ENCODE measurements at places on chromosomes 3 and 15.

- DNase-seq, result no peak
These were observed 10.5 kb upstream of the RLBP1 start for GRCh38 chr15:89231832-89232231.

DNA sequence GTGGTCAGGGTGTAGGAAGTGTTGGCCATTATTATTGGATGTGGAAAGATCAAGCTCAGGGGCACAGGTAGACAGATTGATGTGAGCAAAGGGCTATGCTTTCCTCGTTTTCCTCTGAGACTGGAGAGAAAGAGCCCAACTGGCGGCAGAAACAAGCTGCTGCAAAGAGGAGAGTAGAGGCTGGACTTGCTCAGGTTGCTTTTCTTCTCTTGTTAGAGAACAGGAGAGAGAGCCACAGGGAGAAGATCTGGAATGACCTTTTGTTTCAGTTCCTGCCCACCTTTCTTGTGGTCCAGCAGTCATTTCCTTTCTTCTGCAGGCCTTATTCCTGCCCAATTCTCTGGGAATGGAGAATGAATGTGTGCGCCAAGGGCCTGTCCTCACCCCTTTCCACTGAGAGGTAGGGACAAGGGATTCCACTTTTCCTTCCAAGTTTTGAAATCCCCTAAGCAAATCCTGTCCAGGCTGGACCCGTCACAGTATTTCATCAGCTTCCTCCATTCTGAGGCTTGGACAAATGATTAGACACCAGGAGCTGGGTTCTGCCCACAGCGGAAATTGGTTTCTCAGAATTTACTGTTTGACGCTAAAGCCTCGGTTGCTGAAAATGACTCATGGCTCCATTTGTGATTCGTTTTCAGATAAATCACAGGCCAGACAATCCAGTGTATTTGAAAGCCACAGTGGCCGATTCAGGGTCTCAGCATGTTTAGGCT is 16.1 kb downstream of the ZNF80 start:
- no peak for DNase-seq

DNA sequence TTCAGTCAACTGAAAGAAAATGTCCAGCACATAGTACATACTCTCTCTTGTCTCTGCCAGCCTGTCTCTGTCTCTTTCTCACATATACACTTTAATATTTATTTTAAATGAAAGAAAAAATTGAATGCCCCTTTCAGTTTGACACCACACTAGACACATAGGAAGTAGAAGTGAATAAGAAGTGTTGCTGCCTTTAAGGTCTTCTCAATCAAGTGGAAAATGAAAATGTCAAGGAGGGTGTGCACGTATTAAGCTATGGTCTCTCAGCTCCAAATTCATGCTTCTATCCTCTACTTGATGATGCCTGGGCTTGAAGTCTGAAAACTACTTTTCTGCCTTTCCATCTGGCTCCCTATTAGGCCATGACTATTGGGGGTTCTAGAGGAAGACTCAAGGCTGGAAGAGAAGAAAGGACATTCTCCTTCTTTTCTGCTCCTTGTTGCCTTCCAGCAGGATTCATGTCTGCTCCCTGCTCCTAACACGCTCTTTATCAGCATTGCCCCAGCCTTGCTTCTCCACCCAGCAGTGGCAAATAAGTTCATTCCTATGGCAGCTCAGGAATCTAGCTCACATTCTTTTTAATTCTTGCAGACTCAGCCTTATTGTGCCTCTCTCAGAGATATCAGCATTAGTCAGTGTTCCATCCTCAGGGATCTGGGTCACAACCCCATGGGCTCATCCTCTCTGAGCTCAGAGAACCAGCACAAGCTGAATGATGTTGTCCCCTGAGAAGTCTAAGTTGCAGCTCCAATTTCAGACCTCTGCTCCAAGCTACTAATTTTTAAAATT is 609.1 kb upstream of the GRM7 start:
- no peak for DNase-seq

DNA sequence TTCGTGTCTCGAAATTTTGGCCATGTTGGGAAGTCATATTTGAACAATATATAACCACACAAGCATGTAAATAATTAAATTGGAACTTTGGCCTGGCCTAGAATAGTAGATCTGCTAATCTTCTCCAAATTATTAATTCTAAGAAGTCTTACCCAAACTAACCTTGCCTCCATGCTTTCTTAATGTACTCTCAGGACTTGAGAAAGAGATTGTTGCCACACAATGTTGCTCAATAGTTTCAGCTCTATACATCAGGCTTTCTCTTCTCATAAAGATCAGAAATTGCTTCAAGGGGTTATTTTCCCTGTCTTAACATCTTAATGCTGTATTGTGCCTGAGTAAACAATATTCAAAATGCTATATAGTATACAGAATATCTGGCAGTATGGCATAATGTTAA is 202.7 kb upstream of the LRIG1 start:
- no peak for DNase-seq

DNA sequence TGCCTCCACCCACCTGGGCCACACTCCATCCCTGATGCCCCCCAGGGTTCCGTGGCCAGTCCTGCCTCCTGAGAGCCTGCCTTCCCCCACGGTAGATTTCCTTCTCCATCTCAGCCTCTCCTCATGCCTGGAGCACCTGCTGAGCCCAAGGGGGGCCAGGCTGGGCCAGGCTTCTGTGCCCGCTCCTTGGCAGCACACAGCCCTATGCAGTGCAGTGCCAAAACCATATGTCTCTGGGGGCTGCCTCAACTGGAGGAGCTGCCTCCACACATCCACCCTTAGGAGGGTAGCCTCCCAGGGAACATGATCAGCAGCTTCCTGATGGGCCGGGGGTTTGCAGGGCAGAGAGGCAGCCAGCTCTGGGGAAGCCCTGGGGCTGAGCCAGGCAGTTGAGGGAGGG is 24.6 kb upstream of the GATA2 start:
- DNase-seq, result no peak

DNA sequence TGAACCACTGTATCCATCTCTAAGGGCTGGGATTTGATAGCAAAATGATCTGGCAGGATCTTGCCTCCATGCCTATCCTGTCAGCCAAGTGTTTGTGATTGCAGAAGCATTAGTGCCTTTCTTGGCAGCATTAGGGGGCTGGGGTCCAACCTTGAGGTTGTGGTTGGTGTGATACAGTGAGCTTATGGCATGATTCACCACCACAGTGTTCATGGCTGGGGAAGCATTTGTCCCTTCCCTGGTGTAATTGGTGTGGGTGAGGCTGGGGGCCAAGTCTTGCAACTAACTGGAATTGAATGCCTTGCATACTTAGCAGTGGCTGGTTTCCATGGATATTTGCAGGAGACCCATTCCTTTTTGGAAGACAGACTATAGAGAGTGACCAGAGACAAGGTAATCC is 271.0 kb upstream of the TBL1XR1 start:
- DNase-seq, result no peak

DNA sequence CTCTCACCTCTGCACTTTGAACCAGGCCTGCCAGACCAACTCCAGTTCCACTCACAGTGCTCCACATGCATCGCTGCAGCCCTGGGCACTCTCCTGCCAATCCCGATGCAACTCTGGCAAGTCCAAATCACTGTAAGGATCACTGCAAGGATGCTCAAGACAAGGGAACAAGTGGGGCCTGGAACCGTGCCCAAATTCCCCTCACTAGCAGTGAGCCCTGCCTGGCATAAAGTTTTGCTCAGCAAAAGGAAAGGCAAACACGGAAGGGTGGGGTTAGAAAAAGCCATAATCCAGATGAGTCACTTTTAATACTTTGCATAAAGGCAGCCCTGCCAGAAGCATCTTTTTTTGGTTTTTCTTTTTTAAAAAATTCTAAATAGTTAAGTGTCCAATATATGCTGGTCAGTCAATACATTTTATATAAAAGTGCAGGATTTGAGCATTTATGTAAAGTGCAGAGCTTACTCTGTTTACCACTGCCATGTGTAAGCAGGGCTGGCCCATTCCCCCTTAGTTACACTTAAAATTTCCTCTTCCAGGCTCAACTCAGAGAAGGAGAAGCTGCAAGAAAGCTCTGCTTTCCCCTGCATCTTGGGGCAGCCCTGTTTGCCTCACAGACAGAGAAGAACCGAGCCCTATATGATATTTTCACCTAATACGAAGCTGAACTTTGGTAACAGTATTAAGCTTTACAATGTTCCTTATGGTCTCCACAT is 102.2 kb downstream of the CD47 start:
- no peak for DNase-seq

DNA sequence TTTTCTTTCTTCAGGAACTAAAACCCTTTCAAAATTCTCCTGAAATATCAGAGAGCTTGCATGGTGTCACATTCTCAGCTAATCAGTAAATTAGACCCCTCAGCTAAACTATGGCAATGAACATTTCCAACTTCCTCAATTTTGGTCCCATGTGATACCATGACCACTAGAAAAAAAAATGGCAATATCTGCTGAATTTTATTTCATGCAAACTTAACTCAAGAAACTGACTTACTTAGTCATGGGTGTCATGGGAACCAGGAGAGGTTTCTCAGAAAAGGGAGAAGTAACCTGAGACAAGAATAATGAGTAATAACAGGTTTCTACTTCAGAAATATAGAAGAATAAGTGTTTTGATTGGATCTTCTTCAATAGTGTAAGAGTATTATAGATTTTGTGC is 784.6 kb upstream of the ALCAM start:
- no peak for DNase-seq

DNA sequence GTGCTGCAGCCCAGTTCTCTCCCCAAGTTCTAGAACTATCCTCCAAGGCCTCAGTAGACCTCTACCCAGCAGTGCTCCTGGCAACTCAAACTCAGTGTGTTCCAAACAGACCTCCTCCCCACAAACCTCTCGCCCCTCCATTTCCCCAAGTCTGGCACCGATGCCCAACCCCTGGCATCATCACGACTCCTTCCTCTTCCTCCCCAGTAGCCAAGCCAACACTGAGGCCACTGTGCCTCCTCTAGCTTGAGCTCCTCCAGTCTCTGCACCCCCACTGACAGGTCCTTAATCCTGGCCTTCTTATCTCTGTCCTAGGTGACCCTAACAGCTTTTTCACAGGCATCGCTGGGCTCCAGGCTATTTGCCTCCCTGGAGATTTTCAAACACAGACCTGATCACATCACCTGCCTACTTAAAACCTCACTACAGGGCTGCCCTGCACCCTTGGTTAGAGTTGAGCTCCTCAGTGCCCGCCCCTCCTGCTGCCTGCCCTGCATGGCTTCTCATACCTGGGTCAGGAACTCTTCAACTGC is 6.8 kb downstream of the ARPIN start:
- no peak for DNase-seq

- no peak for DNase-seq
These were observed 274.5 kb downstream of the NEK10 start for GRCh38 chr3:27094721-27095120.

GRCh38 chr3:170145278-170145677 is 36.3 kb downstream of the PHC3 start:
- DNase-seq, result no peak

DNA sequence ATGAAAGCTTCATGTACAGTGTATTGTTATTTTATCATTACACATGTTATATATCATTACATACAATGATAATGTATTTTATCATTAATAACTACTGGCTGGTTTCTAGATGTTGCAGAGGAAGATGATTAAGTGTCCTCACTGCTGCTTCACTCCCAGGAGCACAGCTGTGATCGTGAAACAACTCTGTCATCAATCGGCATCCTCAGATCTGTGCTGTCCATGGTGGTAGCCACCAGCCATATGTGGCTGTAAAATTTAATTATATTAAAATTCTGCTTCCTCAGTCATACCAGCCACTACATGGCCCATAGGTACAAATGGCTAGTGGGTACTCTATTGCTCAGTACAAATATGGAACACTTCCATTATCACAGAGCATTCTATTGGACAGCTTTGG is 379.4 kb upstream of the CFAP20DC start:
- no peak for DNase-seq

- DNase-seq, result no peak
These were observed 245.0 kb downstream of the NTRK3 start for GRCh38 chr15:88011533-88011932.

DNA sequence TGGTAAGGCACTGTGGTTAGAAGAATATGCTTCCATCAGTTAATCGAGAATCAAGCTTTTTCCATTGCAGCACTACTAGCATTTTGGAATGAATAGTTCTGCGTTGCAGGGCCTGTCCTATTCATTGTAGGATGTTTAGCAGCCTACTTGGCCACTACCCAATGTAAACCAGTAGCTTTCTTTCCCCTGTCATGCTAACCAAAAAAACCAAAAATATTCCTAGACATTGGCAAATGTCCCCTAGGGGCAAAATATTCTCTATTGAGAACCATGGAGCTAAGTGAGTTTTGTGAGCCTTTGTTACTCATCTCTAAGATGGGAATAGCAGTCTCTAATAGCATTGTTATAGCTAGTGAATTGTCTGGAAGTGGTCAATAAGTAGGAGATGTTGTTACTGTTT is 187.2 kb downstream of the CADPS start:
- DNase-seq, result no peak

- DNase-seq, result no peak
These were observed 84.9 kb downstream of the TIGIT start for GRCh38 chr3:114378760-114379159.

- DNase-seq, result no peak
These were observed 48.5 kb downstream of the TJP1 start for GRCh38 chr15:29773816-29774215.

- no peak for DNase-seq
These were observed 45.5 kb downstream of the SYN2 start for GRCh38 chr3:12049675-12050074.

- no peak for DNase-seq
These were observed 66.6 kb downstream of the GAP43 start for GRCh38 chr3:115689928-115690327.

GRCh38 chr3:153980252-153980590 is 141.0 kb upstream of the ARHGEF26 start:
- DNase-seq, result no peak

GRCh38 chr3:141710888-141711616 is 27.0 kb upstream of the RNF7 start:
- no peak for DNase-seq

DNA sequence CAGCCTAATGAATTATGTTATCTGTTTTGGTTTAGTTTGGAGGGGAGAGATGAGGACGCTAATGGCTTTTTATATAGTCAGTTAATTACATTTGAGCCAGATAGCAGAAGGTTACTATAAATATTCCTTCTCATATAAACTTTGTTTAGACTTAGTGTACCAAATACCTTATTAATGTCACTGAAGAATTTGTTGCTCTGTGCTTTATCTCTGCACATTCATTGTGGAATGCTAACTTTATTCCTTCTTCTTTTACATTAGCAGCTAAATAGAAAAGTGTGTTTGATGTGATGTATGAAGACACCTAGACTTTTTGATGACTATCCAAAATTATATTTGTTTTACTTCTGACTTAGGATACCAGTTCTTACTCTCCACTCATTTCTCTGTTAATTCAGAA is 105.2 kb downstream of the EPHA3 start:
- DNase-seq, result no peak

DNA sequence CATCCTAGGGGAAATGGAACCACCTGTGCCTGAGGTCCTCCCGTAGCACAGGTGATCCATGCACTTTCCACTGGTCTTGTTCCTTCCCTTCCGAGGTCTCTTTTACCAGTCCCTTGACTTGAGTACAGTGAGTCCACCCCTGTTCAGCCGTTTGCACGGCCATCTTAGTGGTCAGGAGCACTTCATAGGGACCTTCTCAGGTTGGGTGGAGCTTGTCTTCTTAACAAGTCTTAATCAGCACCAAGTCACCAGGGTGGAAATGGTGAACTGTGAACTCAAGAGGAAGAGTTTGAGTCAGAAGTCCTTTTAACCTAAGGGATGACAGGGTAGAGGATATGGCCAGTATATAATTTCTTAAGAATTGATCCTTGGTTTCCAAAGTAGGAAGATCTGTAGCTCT is 21.4 kb downstream of the ARL8B start:
- no peak for DNase-seq

- no peak for DNase-seq
These were observed 192.8 kb upstream of the THBS1 start for GRCh38 chr15:39388118-39388517.

- DNase-seq, result no peak
These were observed 34.4 kb upstream of the TBC1D21 start for GRCh38 chr15:73838831-73839426.
